ENCODE measurements at places on chromosomes 4 and X. TPM values are rescaled to one million over a fixed set of nuclear protein-coding genes. Genes with fewer than 3 reads are reported as not detected.
A peak's percentile ranks its signal among the peaks of the same experiment; 100 is the strongest.

GRCh38 chrX:44101281-44101680, 128.1 kb upstream of the NDP start:
- no peak for DNase-seq

XKRX gene
- not detected for total RNA-seq

DNA sequence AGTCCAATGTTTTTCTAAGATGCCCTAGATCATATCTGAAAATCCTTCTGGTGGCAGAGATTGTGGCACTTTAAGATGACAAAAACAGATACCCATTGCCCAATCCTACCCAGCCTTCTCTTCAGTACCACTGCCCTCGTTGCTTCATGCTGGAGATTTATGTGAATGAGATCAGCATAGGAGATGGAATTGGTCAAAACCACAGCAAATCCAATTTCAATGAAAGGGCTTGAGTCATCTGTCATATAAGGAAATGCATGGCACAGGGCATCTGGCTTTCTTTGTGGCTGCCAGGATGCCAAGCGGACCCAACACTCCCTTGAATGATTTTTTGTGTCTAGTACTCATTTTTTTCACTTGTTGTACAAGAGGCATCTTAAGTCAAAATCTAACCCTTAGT, 16.8 kb downstream of the AFF2 start:
- DNase-seq: peak; percentile 71

PNMA6A gene
- total RNA-seq: 3.5 TPM

CCSER1 gene
- total RNA-seq: not detected

HERC5 gene
- total RNA-seq: 14.5 TPM

RBMX gene
- 528 TPM for total RNA-seq

DNA sequence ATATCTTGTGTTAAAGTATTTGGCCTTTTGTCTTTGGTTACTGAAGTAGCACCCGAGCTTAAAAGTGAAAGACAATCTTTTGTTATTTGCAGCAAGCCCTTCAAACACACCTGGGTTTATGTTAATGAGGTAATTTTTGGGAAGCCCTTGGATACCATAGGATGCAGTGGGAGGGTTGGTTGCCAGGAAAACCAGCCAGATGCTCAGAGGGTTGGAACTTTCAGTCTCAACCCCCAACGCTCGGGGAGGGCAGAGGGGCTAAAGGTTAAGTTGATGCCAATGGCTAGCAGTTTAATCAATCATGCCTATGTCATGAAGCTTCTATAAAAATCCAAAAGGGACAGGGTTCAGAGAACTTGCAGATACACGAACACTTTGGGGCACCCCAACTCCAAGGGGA, 17.2 kb upstream of the GPR173 start:
- DNase-seq: no peak

- no peak for DNase-seq
These were observed 20.4 kb upstream of the TMEM154 start for GRCh38 chr4:152700151-152700550.

BEX5 gene
- not detected for total RNA-seq

DNA sequence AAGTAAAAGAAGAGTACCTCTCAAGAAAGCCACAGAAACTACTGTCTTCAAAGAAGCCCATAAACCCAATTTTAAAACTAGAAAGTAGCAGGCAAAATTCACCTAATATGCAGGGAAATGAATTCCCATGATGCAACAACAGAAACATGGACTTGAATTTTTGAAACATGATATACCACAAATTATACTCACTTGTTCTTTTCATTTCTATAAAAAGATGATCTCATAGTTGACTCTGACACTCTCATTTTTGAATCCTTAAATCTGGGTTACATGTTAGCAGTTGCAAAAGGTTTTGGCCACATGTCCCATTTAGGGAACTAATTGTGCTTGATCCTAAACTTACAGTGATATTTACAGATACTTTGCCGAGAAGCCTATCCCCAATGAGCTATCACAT, 1130.8 kb downstream of the FAT4 start:
- DNase-seq: no peak

DNA sequence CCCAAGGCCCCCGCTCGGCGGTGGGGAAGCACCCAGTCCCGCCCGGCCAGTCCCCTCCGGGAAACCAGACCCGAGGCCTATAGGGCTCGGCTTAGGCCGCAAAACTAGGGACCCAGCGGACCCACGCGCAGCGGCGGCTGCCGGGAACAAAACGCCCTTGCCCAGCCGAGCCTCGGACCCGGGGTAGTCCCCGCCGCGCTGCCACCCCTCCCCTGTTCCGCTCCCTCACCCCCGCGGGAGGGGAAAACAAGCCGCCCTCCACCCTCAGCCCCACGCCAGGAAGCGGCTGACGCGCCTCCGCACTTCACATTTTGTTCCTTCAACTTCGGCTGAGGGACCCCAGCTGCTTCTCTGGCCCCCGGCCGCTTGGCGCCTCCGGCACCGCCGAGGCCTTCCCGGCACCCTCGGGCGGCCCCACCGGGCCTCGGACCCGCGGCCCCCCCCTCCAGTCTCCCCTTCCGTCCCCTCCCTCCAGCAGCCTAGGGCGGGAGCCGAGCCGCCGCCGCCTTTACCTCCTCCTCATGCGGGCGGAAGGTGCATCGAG, 694 bp downstream of the PDS5A start:
- no peak for DNase-seq

DNA sequence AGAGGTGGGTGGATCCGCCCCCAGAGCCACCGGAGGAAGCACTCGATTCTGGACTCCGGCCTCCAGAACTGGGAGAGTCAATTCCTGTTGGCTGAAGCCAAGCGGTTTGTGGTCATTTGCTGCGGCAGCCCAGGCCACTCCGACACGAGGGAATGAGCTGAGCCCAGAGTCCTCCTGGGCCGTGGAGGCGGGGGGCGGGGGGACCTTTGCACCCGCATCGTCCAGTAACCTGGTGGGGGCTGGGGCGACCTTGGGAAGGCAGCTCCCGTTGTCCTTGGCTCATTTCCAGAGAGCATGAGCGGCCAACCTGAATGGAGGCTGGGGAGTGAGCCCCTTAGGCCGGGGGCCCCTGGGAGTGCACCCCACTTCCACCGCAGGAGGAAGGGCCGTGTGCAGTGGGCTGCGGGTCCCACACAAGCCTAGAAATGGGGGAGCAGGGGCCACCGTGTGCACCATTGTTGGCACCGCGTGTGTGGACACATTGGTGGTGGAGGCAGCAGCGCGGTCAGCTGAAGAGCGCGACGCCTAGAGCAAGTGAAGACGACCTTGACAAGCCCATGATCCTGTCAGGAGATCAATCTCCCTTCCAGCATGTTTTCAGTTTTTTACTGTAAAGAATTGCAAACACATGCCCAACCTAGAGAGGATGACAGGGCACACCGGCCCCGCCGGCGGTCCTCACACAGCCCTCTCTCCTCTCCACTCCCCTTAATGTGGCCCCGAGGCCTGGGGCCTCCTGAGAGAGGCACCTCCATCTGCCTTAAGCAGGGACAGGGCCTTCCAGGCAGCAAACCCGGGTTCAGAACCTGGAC, 19.9 kb upstream of the DUSP9 start:
- no peak for DNase-seq

DNA sequence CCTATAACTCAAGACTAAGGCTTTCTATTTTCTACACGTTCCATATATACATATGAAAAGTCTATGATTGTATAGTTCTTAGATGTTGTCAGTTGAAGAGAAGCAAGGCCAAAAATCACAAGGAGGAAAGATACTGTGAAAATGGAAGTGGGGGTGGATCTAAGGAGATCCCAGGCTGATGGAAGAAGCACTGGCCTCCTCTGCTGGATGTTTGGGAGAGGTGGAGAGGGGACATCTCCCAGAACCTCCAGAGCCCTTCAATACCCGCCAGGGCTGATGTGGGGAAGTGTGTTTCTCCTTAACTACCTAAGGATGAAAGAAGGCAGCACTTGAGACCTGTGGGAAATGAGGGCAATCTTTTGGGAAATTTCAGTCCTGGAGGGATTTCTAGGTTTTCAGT, 67.4 kb downstream of the RASGEF1B start:
- no peak for DNase-seq

DNA sequence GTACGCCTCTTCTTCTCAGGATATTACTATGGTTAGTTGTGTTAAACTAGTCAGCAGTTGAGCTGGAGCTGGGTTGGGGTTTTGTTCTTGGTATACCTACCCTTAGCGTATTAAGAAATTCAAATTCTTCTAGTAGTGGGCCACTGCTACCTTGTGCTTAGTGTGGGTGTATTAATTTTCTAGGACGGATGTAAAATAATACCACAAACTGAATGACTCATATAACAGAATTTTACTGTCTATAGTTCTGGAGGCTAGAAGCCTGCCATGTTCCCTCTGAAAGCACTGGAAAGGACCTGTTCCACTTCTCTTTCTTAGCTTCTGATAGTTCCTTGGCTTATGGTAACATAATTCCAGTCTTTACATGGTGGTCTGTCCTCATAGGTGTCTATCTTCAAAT, 1274.7 kb downstream of the ADGRL3 start:
- no peak for DNase-seq

VCX2 gene
- not detected for total RNA-seq

DNA sequence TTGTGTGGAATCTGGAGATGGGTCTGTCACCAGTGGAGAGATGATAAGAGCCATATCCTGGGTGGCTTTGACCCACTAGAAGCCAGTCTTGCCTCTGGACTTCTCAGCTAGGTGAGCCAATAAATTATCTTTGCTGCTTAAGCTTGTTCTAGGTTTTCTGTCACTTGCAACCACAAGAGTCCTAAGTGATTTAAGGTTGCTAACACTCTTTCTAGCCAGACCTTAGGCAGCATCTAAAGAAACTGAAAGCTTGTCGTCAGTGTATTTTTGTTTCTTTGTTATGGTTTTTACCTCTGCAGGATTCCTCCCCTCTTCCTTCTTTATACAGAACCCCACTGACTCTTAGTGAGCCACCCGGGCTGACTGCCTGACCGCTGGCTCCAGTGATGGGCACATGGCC, 37.1 kb upstream of the STIM2 start:
- no peak for DNase-seq

YTHDC1 gene
- total RNA-seq: 70.9 TPM

GRCh38 chr4:67092351-67092750, 453.0 kb downstream of the CENPC start:
- no peak for DNase-seq

DNA sequence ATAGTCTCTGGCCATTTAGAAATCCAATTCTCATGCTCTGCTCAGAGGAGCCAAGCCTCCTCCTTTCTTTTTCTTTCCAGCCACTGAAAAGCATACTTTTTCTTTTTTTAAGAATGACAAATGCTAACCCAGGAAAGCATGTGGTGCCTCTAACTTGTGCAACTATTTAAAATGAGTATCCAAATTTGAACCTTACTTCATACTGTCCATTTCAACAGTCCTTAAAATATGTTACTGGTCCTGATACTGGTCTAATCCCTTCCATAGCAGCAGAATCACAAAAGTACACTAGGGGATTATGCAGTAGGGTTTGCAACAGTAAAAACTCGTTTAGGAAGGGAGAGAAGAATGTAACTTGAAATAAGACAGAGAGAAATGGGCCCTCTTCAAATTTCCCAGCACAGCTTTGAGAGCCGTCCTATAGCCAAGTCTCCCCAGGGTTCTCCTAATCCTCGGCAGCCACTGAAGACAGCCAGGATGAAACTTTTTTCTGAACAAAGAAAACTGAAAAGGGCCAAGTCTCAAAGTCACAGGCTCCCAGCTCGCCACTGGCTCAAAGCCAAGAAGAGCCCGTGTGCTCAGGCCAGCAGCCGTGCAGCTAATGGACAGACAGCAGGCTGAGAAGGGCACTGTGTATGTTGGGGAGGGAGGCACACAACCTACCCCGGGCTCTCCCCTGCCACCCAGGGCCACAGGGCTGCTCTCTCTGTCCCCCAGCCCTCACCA, 39.5 kb downstream of the GPC4 start:
- no peak for DNase-seq

DNA sequence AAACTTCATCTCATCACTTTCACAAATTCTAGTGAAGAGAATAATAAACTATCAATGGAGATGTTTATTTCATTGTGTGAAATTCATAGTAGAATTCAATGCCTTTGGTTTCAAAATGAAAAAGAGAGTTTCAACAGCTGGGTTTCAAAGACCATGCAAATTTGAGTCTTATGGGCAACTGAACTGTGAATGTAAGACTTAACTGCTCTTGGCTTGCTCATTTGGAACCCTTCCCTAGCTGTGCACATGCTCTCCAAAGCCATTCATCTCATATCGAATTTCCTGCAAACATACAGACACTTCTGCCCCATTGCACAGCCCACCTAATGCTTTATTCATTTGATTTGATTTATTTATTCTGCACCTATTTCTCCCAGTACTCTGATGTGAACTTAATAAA, 154.5 kb downstream of the GRXCR1 start:
- DNase-seq: no peak

RRH gene
- total RNA-seq: not detected

DNA sequence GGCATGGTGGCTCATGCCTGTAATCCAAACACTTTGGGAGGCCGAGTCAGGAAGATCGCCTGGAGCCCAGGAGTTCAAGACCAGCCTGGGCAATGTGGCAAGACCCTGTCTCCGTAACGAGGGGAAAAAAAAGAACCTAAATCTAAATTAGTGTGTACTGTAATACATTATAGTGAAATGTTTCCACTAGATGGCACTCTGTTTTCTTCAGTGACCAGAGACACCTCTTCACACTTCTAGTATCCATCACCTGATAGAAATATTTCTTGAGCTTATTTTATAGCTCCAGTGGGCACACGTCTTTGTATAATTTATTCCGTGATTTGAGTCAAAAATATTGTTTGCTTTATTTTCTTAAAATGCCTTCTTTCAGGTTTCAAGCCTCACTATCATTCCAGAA, 600.9 kb upstream of the DIPK2B start:
- peak; percentile 56 for DNase-seq

GRCh38 chr4:95255396-95256107, 293.2 kb downstream of the UNC5C start:
- DNase-seq: peak; percentile 14

TLR6 gene
- total RNA-seq: 8.1 TPM

DNA sequence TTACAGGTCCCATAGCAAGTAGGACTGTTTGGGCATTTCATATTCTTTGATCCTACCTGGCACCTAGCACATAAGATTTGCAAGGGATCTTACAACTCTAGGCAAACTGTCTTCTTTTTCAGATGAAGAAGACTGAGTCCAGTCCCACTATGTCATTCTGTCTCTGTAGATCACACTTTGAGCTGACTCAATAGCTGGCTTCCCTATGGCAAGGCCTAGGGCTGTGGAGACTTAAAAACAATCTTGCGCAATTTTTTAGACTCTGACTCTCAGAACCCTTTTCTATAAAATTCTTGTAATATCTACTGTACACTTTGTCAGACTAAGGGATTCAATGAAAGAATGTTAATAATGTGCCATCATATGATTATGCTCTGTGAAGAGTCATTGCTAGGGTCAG, 26.7 kb downstream of the OTC start:
- no peak for DNase-seq

DNA sequence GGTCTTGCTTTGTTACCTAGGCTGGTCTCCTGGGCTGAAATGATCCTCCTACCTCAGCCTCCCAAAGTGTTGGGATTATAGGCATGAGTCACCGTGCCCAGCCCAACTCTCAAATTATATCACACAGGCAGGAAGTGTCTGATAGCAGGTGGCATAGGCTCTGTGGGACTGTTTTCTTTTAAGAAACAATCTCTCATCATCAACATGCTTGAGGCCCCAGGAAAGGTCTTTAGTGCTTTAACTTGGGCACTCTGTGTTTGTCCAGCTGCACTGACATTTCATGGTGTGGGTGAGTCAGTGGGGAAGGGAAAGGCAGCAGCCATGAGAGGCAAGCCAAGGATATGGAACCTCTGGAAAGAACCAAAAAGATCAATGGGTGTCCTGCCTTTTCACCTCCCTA, 88.1 kb upstream of the TSPAN5 start:
- peak; percentile 53 for DNase-seq

Data from A172 (cell line).